AG04450 (cell line): ENCODE measurements at places on chromosomes 4 and X.

DNA sequence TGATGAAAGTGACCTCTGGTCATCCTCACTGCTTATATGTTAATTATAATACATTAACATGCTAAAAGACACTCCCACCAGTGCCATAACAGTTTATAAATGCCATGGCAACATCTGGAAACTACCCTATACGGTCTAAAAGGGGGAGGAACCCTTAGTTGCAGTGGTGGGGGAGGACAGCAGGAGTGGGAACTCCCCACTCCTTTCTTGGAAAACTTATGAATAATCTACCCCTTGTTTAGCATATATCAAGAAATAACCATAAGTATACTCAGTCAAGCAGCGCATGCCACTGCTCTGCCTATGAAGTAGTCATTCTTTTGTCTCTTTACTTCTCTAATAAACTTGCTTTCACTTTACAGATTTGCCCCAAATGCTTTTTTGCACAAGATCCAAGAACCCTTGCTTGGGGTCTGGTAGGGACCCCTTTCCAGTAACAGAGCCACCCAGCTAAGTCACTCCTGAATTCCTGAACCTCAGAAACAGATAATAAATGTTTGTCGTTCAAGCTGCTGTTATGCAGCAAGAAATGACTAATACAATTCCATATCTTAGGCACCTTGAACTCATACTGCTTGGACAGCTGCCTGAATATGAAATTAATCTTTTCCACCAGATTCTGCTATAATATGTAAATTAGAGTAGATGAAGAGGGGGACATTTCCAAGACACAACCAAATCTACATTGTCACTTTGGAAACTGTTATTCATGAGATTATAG lies 14.4 kb upstream of the REPS2 start:
- no peak for DNase-seq

DNA sequence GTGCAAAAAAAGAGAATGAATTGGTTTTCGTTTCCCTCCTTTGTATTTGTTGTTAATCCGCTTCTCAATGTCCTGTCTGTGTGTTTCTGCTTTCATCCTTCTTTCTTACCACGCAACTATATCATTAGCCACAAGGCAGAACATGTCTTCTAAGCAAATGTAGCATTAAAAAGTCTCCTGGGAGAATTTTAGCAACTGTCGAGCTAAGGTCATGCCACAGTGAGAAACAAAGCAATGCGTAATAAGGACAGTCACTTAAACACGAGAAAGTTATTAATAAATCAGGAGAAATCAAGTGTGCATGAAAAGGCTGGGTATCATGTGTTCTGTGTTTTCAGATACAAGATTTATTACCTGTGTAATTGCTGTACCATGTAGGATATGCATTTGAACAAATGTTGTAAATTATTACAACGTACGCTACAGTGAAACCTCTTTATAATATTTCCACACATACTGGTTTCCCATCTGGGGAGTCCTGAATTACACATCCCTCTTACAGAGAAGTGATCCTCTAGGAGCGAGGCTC lies 890.8 kb downstream of the TRIML1 start:
- no peak for DNase-seq

- DNase-seq: no peak
Measured at GRCh38 chrX:11791090-11791489, 33.1 kb downstream of the MSL3 start.

DNA sequence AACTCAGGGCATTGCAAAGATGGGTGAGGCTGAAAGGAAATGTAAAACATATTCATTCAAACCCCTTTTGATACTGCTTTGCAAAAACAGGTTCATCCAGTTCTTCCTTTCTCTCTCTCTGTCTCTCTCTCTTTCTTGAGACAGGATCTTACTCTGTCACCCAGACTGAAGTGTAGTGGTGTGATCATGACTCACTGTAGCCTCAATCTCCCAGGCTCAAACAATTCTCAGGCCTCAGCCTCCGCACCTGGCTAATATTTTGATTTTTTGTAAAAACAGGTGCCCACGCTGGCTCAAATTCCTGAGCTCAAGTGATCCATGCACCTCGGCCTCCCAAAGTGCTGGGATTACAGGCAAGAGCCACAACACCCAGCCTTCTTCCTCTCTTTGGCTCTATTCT lies 15.6 kb upstream of the DCHS2 start:
- no peak for DNase-seq

GRCh38 chr4:48027653-48028052 lies 11.1 kb downstream of the NIPAL1 start:
- no peak for DNase-seq

DNA sequence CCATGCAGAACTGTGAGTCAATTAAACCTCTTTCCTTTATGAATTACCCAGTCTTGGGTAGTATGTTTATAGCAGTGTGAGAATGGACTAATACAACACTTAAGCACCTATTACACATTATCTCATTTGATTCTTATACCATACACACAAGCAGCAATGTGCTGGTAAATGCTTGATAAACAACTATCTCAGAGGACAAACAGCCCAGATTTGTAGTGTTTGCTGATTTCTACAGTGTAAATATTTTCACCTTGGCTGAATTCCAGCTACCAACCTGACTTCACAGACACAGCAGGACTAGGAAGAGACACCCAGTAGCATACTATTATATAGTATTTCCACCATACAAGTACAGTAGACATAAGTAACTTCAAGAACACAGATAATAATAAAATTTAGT lies 406.5 kb upstream of the CNKSR2 start:
- no peak for DNase-seq

DNA sequence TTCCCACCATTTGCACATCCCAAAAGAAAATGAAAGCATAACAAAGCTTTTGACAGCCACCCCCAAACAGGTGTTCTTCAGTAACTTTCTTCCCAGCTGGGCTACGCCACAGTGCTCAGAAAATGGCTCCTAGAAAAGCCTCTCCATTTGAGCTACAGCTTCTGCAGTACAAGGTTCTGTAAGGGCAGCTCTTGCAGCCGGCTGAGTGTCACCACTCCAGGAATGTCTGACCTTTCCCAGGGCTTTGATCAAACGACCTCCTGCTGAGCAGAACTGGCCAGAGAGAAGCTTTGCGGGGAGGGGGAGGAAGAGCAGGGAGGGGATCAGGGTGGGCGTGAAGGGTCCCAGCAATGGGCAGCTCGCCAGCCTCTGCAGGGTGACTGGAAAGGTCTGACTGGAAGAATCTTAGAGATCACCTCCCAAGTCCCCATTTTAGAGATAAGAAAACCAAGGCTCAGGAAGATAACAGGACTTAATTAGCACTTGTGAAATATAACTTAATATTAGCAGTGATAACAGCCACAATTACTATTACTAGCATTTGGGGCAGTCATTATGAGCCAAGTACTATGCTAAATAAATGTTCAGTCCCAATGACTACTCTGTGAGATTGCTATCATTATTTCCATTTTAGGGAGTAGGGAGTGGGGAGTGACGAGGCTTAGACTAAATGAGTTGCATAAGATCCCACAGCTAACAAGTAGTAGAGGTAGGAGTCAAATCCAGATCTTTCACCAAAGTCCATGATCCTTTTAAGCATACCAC lies 51.1 kb downstream of the LEF1 start:
- no peak for DNase-seq

DNA sequence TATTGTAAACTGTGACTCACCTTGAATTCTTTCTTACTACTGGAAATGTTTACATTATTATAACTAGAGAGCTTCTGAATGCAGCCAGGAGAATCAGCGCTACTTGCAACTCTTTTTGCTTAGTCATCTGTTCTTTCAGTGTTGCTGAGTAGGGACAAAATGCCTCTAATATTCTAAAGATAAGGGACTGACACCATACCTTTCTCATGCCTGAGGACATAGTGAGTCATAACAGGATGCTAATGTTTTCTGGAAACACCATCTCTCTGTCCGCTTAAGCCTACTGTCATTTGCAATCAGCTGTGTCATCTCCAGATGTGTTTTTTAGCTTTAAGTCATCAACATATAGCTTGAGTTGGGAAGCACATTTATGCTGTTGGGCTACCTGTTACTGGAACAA lies 108.3 kb downstream of the QRFPR start:
- DNase-seq: peak; percentile 24

GRCh38 chr4:70841951-70842350 lies 2.3 kb upstream of the GRSF1 start:
- no peak for DNase-seq

- no peak for DNase-seq
Measured at GRCh38 chrX:123201720-123202119, 17.6 kb downstream of the GRIA3 start.

GRCh38 chr4:14196131-14196530 lies 568.6 kb upstream of the BOD1L1 start:
- peak; percentile 49 for DNase-seq

- DNase-seq: peak; percentile 8
Measured at GRCh38 chr4:69881173-69881773, 21.3 kb upstream of the SULT1E1 start.

DNA sequence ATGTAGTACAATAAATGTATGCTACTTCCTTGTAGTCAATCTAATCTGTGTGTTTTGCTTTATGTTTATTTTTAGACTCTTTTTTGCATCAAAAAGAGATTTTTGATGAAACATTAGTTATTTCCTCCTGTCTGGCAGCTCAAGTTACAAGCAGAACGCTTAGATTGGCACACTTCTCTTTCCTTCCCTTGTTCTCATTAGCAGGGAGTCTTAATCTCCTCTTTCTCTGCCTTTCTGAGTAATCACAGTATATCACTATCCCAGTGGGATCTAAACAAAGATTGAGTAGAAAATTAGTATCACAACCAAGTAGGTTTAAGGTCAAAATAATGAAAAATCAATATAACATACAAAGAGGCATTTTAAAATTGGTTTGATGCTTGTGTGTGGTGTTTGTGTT lies 1192.6 kb downstream of the C4orf33 start:
- DNase-seq: no peak

DNA sequence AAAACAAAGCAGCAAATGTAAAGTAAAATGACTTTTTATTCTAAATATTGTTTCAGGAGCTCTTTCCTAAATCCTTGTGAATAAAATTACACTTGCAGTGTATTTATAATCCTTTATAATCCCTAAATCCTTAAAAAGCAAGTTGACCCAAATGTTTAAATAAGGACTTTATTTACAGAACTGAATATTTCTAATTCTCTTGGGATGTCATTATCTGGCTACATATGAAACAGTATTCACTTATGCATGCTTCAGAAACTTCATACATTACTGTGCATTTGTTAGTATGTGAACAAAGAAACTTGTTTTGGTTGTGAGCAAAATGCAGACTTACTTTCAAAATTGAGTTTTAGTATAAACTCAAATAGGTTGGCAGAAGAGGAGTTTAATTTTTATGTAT lies 49.2 kb downstream of the PTTG2 start:
- no peak for DNase-seq

- no peak for DNase-seq
Measured at GRCh38 chrX:20623448-20623847, 356.7 kb upstream of the RPS6KA3 start.

DNA sequence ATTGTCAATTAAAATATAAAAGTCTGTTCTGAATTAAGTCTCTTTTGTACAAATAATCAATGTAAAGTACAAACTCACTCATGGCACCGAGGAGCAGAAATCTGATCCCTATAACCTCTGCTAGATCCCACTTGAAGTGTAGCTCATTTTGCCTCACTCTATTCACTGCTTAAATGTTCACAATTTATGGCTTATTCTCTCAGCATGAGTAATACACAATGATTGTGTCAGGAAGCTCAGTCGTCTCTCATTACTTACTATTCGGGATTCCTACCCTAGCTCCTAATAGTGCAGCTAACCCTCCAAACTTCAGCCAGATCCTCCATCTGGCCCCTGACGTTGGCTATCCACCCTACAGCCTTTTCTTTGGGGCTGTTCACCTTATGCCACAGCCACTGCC lies 4.7 kb upstream of the AMMECR1 start:
- DNase-seq: no peak

GRCh38 chrX:42694260-42694815 lies 83.6 kb downstream of the PPP1R2C start:
- DNase-seq: no peak

DNA sequence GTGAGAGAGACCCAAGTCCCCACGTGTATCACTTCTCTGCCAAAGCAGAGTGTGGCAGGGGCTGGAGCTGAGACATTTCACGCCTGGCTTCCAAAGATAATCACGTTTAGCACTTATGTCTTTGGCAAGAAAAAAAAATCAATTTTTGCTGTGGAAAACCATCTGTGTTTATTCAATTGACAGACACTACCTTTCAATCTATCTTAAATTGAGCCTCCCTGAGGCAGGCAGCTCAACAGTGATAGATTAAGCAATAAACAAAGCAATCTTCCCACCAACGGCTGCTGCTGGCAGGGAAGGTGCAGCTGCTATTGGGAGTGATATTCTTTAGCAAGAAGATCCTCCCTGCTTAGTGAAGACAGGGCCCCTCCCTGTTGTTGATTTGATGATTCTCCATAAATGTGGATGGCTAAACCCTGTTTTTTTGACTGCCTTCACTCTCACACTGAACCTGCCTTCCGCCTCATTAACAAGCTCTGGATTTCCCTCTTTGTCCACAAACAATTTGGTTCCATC lies 11.6 kb upstream of the MAGEB17 start:
- no peak for DNase-seq

DNA sequence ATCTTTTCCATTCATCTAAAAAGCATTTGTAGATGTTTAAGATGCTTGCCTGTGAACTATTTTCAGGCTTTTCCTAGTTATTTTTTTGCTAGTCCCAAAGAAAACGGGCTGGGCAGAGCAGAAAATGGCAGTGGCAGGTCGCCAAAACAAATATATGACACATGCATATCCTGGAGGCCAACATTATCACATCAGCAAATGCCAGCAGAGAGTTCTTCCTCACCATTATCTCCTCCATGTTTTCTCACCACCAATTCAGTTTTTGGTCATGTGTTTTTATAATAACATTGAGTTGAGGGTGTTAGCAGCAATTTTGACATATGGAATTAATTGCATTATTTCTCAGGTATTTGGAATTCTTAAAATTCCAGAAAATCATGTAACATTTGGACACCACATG lies 97.9 kb upstream of the EOLA2 start:
- DNase-seq: no peak

GRCh38 chrX:11784543-11784942 lies 26.5 kb downstream of the MSL3 start:
- DNase-seq: no peak

DNA sequence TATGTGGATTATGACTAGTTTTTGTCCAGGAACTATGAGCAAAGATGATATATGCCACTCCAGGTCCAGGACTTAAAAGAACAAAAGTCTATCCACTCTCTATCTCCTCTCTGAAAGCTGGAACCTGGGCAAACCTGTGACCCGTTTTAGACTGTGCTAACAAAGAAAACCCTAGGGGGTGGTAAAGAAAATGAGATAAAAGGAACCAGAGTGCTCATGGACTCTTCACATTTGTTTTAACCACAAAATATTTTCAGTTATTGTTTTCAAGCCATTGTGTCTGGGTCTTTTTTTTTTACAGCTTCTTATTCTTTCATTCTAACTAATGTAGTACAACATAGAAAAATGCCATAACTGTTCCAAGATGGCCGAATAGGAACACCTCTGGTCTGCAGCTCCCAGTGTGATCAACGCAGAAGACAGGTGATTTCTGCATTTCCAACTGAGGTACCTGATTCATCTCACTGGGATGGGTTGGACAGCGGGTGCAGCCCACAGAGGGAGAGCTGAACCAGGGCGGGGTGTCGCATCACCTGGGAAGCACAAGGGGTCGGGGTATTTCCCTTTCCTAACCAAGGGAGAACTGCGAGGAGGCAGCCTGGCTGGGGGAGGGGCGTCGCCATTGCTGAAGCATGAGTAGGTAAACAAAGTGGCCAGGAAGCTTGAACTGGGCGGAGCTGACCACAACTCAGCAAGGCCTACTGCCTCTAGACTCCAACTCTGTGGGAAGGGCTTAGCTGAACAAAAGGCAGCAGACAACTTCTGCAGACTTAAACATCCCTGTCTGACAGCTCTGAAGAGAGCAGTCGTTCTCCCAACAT lies 45.1 kb downstream of the CHM start:
- DNase-seq: no peak

GRCh38 chr4:116839826-116840225 lies 245.6 kb downstream of the TRAM1L1 start:
- DNase-seq: no peak
